ENCODE measurements at places on chromosomes 6 and 20. TPM values are rescaled to one million over a fixed set of nuclear protein-coding genes. Genes with fewer than 3 reads are reported as not detected.

- no peak for DNase-seq
Observed at GRCh38 chr20:54227241-54227640, 19.4 kb downstream of the PFDN4 start.

Gene BTN3A1
- total RNA-seq, result 11.7 TPM

Gene CCN2
- total RNA-seq, result 194 TPM

Gene AVP
- not detected for total RNA-seq

Gene TREM1
- total RNA-seq, result 1.4 TPM

- no peak for DNase-seq
Observed at GRCh38 chr6:125886914-125887313, 69.7 kb upstream of the HINT3 start.

- DNase-seq, result no peak
Observed at GRCh38 chr6:77463861-77464494, 687 bp upstream of the HTR1B start.

DNA sequence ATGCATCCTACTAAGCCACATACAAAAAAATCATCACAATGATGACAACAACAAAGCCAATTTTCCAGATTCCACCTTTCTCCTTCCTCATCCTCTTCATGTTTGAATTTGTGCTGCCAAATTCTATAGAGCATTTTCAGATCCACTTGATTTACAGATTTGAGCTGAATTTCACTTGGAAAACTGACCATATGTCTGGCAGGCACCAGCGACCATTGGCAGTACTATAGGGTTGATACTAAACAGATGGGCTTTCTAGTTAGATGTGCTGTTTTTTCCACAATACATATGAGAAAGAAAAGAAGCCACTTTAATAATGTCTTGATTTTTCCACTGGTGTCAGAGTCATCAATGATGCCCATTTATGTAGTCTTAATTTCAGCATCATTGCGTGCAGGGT is 127.0 kb downstream of the PHACTR3 start:
- DNase-seq, result no peak

GRCh38 chr6:106090001-106090400 is 3.9 kb downstream of the PRDM1 start:
- no peak for DNase-seq

DNA sequence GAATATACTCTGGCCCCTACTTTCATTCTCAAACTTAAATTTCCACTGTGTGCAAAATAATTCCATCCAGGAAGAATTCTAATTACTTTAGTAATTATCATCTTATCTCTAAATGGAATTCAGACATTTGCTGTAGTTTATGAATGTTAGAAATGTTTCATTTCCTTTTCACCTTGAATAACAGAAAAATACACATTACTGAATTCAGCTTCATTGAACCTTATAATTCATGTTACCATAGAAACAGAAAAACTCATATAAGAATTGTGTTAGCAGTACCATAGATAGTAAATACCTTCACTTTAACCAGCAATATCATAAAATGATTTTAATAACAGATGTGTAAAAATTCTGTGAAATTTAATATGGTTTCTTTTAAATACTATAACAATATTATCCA is 514.9 kb downstream of the CDKAL1 start:
- no peak for DNase-seq

DNA sequence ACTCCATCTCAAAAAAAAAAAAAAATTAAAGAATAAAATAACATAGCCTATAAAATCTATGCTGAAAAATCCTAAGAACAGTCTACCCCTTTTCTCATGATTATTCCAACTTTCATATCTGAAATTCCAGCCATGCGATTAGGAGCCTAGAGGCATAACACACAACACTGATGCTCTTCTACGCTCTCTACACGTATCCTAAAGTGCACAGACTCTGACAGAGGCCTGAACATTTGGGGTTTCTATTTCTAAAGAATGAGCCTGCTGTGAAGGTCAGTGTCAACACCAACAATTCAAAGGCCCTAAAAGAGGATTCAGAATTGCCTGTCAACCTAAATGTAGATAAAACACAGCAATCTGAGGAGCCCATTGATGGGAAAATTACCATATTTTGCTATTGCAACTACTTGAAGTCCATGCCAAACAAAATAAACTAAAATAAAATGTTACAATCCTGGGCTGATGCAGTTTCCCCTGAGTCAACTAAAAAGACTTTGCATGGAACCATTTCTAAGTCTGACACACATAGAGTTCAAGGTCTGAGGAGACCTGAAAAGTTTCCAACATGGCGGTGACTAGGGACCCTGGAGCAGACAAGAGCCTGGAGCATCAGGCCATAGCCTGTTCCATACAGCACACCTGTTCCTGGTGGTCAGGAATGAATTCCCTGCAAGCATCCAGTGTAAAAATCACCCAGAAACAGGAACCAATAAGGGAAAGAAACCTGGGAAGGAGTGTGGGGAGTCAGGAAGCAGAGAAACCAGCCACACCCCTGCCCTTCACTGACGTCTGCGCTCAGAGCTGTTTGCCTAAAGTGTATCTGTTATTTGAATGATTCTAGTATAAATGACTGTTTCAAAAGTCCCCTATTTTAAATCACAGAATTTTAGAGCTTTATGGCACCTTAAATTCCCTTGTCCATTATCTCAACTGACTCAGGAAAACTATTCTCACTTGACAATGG is 11.8 kb downstream of the NINL start:
- DNase-seq, result no peak

DNA sequence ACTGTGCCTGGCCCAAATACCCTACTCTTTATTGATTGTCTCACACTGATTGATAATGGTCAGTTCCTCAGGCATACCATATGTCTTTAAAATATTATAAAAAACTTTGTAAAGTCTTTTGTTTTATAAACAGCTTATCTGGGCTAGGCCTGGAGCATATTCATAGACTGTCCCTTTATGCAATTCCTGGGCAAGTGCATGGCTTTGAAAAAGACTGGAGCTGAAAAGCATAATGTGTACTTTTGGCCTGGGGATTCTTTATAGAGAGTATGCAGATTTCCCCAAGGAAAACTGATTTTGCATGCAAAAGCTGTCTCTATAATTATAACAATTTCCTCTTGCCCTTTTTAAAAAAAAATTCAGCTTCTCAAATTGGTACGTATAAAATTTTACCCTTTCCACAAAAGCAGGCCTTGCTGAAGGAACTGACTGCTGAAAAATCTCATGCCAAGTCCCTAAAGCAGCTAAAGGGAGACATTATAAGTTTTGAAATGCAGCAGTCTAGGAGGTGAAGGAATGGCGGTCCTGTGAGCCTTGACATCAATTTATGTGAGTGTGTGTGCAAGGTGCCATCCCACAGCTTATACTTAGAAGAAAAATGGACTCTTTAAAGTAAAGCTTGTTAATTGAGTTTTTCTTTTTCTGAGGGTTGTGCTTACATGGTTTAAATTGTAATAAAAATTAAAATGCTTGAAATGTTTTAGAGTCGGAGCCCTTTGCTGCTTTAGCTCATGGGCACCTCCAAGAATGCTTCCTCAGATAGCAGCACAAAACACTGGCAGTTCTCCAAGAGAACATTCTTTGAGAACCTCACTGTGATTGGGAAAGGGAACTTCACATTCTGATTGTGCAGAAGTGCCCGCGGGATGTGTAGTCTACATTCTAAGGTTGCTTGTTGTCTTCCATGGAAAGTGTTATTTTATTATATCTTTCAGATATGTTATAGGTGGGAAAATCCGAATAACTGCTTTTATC is 43.9 kb downstream of the PLCB4 start:
- peak; percentile 25 for DNase-seq

Gene GPR63
- total RNA-seq, result 1.8 TPM

Gene COL9A3
- 10.4 TPM for total RNA-seq

GRCh38 chr6:130035211-130035610 is 16.8 kb downstream of the L3MBTL3 start:
- no peak for DNase-seq

- no peak for DNase-seq
Observed at GRCh38 chr6:46080111-46080510, 49.7 kb upstream of the ENPP4 start.

GRCh38 chr20:57212534-57213276 is 53.7 kb downstream of the BMP7 start:
- peak; percentile 86 for DNase-seq

Gene ZNF334
- total RNA-seq, result 8.0 TPM

- no peak for DNase-seq
Observed at GRCh38 chr6:107305391-107305790, 154.0 kb downstream of the PDSS2 start.

Gene E2F1
- 4.1 TPM for total RNA-seq
